Endothelial cell of umbilical vein (primary cell): ENCODE measurements at places on chromosomes 7 and 10. TPM values are rescaled to one million over a fixed set of nuclear protein-coding genes. Genes with fewer than 3 reads are reported as not detected.
A peak's percentile ranks its signal among the peaks of the same experiment; 100 is the strongest.

DNA sequence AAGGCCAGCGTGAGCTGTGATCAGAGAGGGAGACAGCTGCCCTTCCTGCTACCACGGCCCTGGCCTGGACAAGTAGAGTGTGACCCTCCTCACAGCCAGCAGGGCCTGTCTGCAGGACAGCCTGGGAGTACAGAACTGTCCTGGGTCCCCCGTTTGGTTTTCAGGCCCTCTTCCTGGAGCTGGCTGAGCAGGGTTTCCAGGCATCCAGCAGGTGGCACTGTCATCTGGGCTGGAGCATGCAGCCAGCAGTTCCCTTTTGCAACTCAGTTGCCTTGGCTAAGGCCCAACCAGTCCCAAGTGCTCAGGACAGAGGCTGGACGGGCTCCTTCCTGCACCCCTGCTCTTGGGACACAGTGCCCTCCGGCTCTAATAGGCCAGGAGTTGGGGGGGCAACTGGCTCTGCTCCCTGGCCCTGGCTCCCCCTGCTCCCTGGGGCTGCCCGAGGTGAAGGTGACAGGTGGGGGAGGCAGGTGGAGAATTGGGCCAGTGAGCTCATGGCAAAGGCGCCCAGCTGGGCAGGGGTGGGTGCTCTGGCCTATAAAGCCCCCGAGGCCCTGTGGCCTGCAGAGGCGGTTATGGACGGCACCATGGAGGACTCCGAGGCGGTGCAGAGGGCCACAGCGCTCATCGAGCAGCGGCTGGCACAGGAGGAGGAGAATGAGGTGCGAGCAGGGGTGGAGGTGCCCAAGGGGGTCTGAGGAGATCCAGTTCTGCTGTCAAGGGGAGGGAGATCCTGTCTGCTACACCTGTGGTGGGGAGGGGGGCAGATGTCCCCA, at the start of gene ANKRD2:
Gene ANKRD2 (plus strand): TSS at position 566 of the 776 bp plus-strand sequence. CDS start 10 bp downstream, at position 576.
- peak; percentile 66 for DNase-seq

DNA sequence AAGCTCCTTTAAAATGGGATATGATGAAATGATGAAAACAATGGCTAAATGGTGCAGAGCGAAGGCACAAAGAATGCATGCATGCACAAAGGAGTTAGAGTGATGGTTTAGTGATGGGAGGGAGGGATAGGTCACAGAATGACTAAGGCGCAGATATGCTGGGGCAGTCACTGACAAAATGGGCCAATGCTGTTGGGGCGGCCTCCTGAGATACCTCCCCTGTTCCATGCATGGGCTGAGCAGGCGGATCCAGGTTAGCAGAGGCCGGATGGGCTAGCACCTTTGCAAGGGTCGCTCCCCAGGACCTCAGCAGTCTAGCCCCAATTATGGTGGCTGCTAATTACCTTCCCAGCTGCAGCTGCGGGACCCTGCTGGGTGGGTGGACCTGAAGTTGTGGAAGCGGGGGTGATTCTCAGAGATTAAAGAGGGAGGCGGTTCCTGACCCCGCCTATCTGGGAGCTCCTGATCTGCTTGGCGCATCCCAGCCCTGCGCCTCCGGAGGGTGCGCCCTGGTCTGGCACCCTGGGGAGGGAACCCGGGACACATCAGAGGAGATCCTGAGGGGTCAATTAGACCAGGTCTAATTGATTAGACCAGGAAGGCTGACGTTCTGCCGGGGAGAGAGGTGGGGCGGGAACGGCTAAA, 175.0 kb downstream of the CYP26A1 start:
- DNase-seq, result no peak

TAS2R4 gene
- 0.18 and 0.30 TPM in 2 replicates for polyA plus RNA-seq

CD36 gene
- 0.57 and 0.87 TPM in 2 replicates for polyA plus RNA-seq

TMEM254 gene
- polyA plus RNA-seq, result 13.4 and 14.9 TPM in 2 replicates

FAM25G gene
- not detected in 2 replicates for polyA plus RNA-seq
